Osteocyte (in vitro differentiated cells): ENCODE measurements at places on chromosomes 4 and X. TPM values are rescaled to one million over a fixed set of nuclear protein-coding genes. Genes with fewer than 3 reads are reported as not detected.

GRCh38 chrX:10529344-10529743 lies 91.0 kb downstream of the MID1 start:
- H3K4me3 ChIP-seq, result no peak overlapping the region
- no peak overlapping the region for H3K27ac ChIP-seq
- no peak for DNase-seq
- H3K36me3 ChIP-seq, result no peaks in the 10 kb centered on the region
- H3K27me3 ChIP-seq, result no peaks in the 10 kb centered on the region

GRCh38 chrX:142663330-142664095 lies 362.2 kb upstream of the SPANXN4 start:
- H3K4me1 ChIP-seq, result no peaks in the 10 kb centered on the region
- no peak overlapping the region for H3K27ac ChIP-seq
- no peaks in the 10 kb centered on the region for H3K36me3 ChIP-seq
- DNase-seq, result no peak

The GAGE1 gene
- not detected in 2 replicates for total RNA-seq

The IL1RAPL1 gene
- total RNA-seq, result 0.10 TPM in 1 of 2 replicates, not detected in the other

DNA sequence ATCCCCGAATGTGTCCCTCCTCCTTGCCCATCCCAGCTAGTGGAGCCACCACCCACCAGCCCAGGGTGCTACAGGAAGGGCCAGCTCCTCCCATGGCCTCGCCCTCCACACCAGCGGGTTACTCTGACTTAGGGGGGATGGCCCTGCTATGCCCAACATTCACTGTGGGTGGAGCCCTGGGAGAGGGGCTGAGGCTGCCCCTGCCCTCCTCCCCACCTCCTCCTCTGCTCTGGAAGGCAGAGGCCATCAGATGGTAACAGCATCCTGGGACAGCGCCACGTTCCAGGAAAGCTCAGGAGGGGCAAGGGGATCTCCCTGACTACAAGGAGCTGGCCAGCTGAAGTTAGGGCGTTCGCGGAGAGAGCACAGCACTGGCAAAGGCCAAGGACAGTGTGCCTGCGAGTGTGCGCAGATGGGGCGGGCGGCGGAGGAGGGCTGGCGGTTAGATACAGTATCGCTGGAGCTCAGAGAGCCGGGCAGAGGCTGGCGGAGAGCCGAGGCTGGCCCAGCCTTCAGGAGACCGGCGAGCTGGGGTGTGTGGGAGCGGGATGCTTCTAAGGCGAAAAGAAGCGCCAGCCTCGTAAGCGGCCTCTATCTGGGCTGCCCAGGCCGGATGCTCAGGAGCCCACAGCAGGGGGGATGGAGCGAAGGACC lies 1.5 kb downstream of the JAKMIP1 start:
- no peak overlapping the region for H3K27ac ChIP-seq
- DNase-seq, result peak; percentile 80
- H3K4me3 ChIP-seq, result peak overlapping the region; percentile 55
- H3K27me3 ChIP-seq, result peaks cover 52% of the 10 kb centered on the region
- peaks cover 5% of the 10 kb centered on the region for H3K4me1 ChIP-seq

- H3K27ac ChIP-seq, result no peak overlapping the region
Measured at GRCh38 chrX:41761169-41761568, 37.2 kb downstream of the GPR82 start.

DNA sequence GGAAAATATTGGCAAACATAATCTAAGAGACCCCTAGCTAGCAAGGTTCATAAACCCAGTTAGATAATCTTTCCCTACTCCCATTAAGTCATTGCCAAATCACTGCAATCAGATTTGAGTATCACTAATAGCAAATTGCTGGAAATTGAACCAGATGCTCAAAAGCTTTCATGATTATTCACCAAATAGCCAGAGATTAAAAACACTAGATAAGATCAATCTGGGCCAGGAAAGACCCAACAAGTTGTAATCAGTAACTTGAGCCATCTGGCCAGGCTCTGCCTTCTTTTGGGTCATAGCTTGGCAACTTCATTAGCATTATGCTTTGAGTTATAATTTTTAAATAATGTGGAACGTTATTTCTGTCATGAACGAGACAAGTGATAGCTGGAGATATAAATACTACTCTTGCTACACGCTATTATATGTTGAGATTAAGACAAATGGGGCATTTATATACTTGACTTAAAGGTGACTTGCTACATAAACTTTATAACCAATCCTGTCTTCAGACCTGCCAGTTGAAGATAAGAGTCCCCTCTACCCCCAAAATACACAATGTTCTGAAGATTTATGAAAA lies 196.6 kb upstream of the EDNRA start:
- peaks cover 3% of the 10 kb centered on the region for H3K36me3 ChIP-seq
- no peaks in the 10 kb centered on the region for H3K27me3 ChIP-seq
- no peak overlapping the region for H3K27ac ChIP-seq
- DNase-seq, result no peak
- H3K4me3 ChIP-seq, result no peak overlapping the region
